Activated CD8-positive, alpha-beta memory T cell treated with anti-CD3 and anti-CD28 coated beads for 24 hours (primary cell): ENCODE measurements at places on chromosomes 4 and X.

DNA sequence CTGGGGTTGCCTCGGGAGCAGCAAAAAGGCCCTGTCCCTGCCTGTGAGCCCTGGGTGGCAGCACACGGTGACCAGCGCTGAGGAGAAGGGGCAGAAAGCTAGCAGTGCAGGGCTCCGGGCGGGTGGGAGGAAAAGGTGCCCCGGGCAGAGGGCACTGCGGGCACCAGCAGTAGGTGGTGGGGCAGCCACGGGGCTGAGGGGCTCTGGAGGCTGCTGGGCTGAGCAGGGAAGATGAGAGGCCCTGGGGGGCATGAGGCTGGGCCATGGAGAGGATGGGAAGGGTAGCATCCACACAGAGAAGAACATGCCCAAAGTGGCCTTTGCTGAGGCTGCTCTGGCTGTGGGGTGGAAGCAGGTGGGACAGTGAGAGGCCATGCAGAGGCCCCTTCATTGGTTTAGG is 67.5 kb upstream of the NKX1-1 start:
- DNase-seq = no peak

DNA sequence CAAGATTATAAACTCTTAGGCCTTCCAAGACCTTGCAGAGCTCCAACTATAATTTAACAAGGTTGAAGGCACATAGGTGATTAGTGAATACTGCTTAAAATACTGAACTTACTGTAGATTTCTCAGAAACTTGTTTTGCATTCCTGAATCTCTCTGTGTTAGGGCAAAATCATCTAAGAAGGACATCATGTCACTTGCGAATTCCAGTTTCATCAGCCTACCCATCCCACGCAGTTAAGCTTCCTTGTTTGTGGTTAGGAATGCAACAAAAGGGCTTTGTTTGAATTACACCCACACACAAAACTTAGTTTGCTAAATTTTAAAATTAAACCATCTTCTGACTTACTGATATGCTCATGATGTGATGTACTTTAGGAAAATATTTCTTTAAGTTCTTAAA is 174.0 kb downstream of the SOWAHB start:
- no peak for DNase-seq

- DNase-seq = no peak
These were observed 55.9 kb upstream of the KDR start for GRCh38 chr4:55181010-55182005.

DNA sequence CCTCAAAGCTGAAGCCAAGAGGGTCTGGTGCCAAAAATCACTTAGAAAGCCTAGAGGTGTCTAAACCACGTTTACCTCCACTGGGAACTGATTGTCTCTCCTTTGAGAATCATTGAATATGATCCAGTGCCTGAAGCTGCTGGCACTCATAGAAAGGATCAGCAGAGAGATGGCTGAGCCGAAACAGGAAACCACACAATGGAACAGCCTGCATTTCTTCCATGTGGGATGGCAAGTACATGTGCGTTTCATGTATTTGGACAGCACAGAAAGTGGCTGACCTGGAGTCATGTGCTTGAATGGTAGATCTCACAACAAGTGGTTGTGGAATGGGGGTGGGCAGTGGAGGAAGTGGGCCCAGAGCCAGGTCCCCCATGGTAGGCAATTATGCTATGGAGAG is 533.7 kb downstream of the INPP4B start:
- no peak for DNase-seq

GRCh38 chr4:3261411-3262207 is 12.7 kb downstream of the MSANTD1 start:
- peak; percentile 37 for DNase-seq

GRCh38 chr4:3823496-3824341 is 57.5 kb downstream of the ADRA2C start:
- no peak for DNase-seq
